ENCODE measurements at places on chromosomes 12 and 14. TPM values are rescaled to one million over a fixed set of nuclear protein-coding genes. Genes with fewer than 3 reads are reported as not detected.

HSPB8 gene
- not detected for polyA plus RNA-seq

SMIM41 gene
- not detected for polyA plus RNA-seq

TAS2R43 gene
- polyA plus RNA-seq = not detected

FIGNL2 gene
- not detected for polyA plus RNA-seq

BTBD6 gene
- polyA plus RNA-seq = not detected

CLSTN3 gene
- polyA plus RNA-seq = 11.2 TPM

LALBA gene
- polyA plus RNA-seq = not detected

IFNG-AS1 gene
- polyA plus RNA-seq = not detected

RNASE3 gene
- polyA plus RNA-seq = not detected

SRGAP1 gene
- polyA plus RNA-seq = 0.01 TPM

LYZ gene
- polyA plus RNA-seq = 27.2 TPM

PRIMA1 gene
- not detected for polyA plus RNA-seq

TNFAIP2 gene
- 63.5 TPM for polyA plus RNA-seq

METTL17 gene
- 131 TPM for polyA plus RNA-seq

GPR135 gene
- 1.6 TPM for polyA plus RNA-seq

EFS gene
- polyA plus RNA-seq = 0.01 TPM

ZDHHC22 gene
- not detected for polyA plus RNA-seq

PTPN6 gene
- 4.7 TPM for polyA plus RNA-seq

MRPL42 gene
- 183 TPM for polyA plus RNA-seq

FAM186B gene
- polyA plus RNA-seq = 0.20 TPM

CCDC198 gene
- not detected for polyA plus RNA-seq

PTGER2 gene
- not detected for polyA plus RNA-seq

KIAA0586 gene
- polyA plus RNA-seq = 10.0 TPM

CLEC4A gene
- polyA plus RNA-seq = not detected

TPH2 gene
- polyA plus RNA-seq = not detected

GLS2 gene
- not detected for polyA plus RNA-seq

CLEC4D gene
- not detected for polyA plus RNA-seq

PAWR gene
- not detected for polyA plus RNA-seq

SP1 gene
- 25.5 TPM for polyA plus RNA-seq

SLCO1B1 gene
- not detected for polyA plus RNA-seq

KLHDC1 gene
- polyA plus RNA-seq = 0.34 TPM

INSM2 gene
- polyA plus RNA-seq = not detected

KRT83 gene
- not detected for polyA plus RNA-seq

TCL1B gene
- not detected for polyA plus RNA-seq

Data from K562 (cell line).